ENCODE measurements at places on chromosomes 5 and 9.

DNA sequence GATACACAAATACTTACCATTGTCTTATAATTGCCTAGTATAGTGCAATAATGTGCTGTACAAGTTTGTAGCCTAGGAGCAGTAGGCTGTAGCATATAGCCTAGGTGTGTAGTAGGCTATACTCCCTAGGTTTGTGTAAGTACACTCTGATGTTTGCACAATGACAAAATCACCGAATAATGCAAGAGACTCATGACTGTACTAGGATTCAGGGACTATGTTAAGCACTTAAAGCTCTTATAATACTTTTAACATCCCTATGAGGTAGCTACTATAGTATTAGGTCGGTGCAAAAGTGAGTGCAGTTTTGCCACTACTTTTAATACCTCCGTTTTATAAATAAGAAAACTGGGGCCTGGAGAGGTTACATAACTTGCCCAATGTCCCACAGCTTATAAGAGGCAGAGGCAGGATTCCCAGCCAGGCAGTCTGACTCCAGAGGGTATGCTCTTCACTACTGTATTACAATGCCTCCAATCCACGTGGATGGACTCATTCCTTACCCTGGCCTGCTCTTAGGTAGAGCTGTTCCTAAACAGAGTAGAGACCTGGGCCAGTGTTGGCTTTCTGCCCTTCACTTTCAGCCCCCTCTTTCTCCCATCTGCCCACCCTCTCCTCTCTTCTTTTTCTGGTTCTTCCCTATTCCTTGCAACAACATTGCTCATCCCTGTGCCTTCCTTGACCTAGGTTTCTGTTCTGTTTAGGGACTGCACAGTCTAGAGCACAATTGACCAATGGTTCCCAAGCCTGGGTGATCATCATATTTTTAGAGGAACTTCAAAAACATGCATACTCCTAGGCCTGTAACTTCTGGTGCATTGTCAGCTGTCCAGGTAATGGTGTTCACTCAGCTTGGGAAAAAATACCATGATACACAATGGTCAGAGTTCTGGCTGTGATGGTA is 114.0 kb downstream of the CARTPT start:
- no peak for DNase-seq

GRCh38 chr9:129146441-129146941 is 31.6 kb downstream of the IER5L start:
- no peak for DNase-seq

DNA sequence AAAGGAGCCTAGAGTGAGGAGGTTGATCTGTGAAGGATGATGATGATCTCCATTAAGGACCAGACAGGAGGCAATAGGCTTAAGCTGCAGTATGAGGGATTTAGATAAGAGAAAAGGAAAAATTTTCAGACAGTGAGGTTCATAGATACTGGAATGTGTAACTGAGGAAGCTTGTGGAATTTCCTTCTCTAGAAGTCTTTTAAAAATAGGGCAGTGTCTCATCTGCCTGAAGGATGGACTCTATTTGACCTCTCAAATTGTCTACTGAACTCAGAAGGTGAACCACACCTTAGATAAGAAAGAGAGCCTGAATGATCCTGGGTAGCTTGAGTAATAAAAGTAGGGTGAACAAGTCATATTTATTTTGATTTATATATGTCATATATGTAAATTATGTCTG is 148.2 kb upstream of the CDKN2B start:
- DNase-seq = no peak

GRCh38 chr9:17135295-17136160 is 688 bp downstream of the CNTLN start:
- no peak for DNase-seq

DNA sequence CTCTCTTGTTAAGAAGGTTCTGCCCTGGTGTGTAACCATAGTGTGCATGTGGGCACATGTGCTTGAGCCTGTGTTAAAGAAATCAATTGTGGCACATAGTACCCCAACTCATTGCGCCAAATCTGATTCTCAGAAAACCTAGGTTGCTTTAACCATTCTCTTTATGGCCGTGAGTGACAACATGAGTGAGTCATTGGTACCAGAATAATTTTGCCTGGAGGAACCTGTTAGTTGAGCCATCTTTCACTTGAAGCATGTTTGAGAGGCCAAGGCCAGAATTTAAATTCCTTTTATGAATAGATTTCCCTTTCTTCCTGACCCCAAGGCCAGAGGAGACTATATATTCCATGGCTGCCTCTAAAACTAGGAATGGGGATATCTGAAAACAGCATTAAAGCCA is 35.2 kb upstream of the SLC36A2 start:
- DNase-seq = no peak

GRCh38 chr9:112312139-112312538 is 21.3 kb downstream of the PTBP3 start:
- DNase-seq = no peak
